Adrenal gland (tissue), 19 donors: ENCODE measurements at places on chromosomes 16 and 17. TPM values are rescaled to one million over a fixed set of nuclear protein-coding genes. Genes with fewer than 3 reads are reported as not detected.

DNA sequence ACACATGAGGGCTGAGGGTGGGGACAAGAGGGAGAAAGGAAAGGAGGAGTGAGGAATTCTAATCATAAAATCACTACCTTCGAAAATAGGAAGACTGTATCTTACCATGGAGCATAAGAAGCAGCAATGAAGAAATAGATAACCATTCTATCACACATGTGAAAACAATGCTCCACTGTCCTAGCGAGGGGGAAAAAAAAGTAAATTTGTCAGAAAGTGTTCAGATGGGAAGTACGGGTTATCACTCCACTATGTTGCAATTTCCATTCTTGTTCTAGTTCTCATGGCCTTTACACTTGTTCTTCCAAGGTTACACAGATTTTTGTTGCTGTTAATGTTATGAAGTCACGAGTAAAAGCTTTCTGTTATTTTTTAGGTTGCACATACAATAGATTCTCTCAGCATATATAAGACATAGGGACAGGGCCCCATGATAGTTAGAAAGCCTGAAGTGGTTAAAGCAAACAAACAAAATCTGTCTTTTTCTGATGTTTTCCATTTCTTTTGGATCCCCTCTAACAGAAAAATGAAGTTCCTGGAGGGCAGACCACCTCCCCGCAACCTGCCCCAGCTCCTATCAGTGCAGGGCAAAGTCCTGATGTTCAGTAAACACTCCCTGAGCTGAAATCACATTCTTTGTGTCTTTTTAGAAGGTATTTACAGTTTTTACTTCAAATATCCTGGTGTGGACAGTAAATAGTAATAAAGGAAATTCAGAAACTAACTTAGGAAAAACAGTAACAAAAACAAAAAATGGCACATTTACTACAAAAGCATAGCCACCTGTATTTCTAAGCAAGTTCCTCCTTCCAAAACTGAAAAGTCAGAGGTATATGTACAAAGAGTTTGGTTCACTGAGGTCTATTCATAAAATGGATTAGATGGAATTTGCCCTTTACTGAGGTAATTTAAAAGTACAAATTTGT is 13.7 kb downstream of the MMD start:
- DNase-seq = no peak

KRTAP2-3 gene
- not detected for total RNA-seq

DNA sequence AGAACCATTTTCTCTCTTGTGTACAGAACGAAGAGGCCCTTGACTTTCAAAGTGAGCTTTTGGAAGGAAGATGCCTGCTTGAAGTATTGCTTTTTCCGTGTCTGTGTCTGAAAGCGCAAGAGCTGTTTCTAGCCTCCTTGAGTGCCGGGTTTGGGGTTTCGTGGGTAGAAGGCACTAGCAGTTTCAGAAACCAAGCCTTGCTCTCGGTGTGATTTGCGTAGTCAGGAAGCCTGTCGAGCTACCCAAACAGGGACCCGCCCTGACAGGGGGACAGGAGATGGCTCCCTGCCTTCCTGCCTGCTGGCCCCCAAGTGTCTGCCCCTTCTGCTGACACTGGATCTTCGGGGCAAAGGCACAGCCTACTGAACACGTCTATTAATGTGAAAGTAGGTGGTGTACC is 322.0 kb downstream of the MAF start:
- no peak for DNase-seq

- DNase-seq = no peak
These were observed 57.8 kb downstream of the B9D1 start for GRCh38 chr17:19304751-19305150.

DNA sequence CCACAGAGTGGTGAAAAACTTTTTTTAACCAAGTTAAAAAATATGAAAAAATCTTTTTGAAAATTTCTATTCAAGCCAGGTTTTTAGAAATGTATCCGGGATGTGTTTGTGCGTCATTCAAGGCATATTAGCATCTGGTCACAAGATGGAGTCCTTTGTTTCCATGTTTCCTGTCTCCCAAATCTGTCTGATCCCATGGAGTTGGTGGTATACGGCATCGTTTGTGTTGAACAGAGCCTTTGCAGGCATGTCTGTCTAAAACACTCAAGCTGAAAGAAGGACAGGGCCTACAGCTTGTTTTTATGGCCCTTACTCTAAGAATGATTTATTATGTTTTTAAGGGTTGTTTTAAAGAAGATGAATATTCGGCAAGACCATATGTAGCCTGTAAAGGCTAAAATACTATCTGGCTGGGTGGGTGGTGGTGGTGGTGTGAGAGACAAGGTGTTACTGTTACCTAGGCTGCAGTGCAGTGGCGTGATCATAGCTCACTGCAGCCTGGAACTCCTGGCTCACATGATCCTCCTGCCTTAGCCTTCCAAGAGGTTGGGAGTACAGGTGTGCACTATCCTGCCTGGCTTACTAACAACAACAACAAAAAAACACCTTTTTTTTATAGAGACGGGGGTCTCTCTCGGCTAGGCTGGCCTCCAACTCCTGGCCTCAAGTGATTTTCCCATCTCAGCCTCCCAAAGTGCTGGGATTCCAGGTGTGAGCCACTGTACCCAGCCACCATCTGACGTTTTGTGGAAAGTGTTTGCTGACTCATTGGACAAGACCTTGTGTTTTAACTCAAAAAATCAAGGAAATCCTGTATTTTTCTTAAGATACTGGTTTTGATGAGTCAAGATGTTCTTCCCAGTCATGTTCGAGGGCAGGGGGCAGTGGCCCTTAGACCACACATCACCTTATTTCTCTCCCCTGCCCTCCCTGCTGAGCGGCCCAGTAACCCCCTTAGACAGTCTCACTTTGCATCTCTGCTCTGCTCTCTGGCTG is 52.2 kb downstream of the NDE1 start:
- DNase-seq = no peak

GRCh38 chr17:72850410-72851118 is 241.9 kb downstream of the SLC39A11 start:
- peak; percentile 57 for DNase-seq

EPX gene
- total RNA-seq = not detected

NUBP1 gene
- total RNA-seq = 75.1 TPM

NPIPB6 gene
- 1.4 TPM for total RNA-seq

JUP gene
- 28.3 TPM for total RNA-seq

MILR1 gene
- total RNA-seq = 17.0 TPM

DNA sequence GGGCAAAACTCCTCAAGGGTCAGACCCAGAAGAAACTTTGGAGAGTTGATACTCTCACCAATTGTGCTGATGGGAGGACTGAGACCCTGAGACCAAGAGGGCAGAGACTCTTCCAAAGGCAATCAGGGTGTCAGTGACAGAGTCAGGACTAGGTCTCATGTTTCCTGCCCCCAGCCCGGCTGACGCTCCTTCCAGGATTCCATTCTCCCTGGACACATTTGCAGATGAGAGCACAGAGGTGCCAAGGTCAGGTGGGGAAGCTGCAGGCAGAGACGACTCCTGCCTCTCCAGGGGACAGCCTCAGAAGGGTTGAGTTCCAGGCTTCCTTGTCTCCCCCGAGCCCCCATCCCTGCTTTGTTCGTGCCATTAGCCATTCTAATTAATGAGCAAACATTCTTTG is 174.1 kb downstream of the WSCD1 start:
- DNase-seq = no peak

DNA sequence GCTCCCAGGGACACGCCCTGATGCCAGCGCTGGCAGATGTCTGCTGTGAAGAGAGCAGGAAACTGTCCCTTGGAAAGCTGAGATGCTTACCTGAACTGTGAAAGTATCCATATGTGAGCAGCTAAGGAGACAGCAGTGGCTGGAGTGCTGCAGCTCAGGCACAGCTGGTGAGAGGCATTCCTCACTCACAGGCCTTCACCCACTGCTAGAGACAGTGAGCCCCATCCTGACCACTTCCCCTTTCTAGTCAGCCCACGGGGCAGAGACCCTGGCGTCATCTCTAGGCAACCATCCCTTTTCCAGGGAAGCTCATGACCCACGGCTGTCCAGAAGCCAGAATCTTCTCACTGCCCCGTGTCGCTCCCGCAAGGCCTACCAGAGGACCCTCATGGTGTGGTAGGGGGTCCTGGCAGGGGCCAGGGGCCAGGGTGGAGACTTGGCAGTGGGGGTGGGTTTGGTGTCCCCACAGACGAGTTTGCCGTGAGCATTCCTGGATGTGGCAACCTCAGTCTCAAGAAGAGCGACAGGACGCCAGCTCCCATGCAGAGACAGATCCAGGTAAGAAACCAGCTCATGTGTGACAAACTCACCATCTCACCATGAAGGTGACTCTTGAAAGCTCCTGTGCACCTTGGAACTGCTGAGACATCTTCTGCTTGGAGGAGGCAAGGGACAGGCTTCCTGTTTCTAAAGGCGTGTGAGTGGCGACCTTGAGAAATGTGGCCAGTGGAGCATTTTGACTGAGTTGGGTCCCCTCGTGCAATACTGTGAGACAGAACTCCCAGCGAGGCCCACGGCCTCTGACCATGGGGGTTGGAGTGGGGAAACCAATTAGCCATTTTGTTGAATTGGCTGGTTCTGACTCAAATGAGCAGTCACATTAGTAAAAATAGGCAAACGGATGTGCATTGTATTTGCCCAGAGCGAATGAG is at the start of gene SCIMP:
SCIMP (minus strand) TSS at position 216 of the 932 bp plus-strand sequence; CDS start at position 111, 105 bp downstream.
- DNase-seq = peak; percentile 37

DNA sequence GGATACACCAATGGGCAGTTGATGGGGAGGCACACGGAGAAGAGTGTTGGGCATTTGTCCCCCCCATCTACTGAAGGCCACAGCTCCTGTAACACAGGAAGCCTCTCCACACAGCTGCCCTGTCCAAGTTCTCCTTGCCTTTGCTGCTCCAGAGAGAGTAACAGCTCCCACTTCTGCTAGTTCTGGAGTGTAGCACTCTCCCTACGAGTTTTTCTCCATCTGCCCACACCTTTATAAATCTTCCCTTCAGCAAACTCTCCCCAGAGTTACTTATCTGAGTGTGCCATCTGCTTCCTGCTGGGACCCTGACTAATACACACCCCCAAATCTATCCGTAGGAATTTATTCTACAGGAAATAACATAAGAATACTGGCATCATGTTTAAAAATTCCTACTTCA is 42.6 kb upstream of the ERN1 start:
- no peak for DNase-seq

DNA sequence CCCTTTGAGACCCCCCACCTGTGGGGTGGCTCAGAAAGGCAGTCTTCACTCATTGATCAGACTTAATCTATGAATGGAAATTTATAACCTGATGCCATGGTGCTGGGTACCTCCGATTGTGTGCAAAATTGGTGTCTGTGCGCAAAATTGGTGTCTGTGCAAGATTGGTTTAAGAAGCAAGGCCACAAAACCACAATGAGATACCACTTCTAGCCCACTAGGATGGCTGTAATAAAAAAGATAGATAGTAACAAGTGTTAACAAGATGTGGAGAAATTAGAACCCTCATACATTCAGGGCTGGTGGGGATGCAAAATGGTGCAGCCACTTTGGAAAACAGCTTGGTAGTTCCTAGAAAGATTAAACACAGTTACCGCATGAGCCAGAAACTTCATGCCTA is 13.9 kb upstream of the CSNK2A2 start:
- no peak for DNase-seq

GRCh38 chr17:28867276-28867675 is 12.5 kb downstream of the ERAL1 start:
- DNase-seq = no peak

MRM1 gene
- total RNA-seq = 12.8 TPM

DNA sequence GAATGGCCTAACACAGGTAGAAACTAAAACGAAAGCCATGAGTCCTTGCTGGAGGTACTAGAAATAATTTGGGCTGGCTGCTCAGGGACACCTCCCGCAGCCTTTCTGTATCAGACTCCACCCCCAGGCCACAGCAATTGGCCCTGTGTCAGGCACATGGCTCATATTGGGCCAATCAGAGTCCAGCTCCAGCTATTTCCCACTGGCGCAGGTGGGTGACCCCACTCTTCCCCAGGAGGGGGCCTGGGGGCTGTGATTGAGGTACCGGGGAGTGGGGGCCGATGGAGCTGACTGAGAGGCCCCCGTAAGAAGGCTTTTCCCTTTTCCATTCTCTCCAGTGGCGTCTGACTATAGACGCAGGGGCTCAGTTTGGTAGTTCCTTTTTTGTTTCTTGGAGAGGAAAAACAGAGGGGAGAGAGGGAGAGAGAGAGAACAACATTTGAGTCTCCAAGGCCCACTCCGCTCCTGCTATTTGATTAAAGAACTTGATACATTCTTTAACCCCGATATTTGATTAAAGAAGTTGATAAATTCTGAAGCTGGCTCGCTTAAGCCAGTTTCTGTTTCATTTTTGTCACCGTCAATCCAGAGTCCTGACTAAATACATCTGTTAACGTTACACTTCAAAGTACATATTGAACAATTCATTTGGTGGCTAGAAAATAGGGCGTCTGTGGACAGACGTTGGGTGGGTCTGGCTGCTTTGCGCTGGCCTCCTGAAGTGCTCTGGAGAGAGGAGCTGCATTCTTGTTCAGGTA is 26.3 kb downstream of the FOXL1 start:
- DNase-seq = no peak

PDK2 gene
- 147 TPM for total RNA-seq

CTRL gene
- total RNA-seq = not detected

MSLN gene
- total RNA-seq = 0.43 TPM

GRCh38 chr16:50644729-50645128 is 36.4 kb downstream of the SNX20 start:
- peak; percentile 59 for DNase-seq

GRCh38 chr16:50102051-50102746 is 36.4 kb downstream of the HEATR3 start:
- DNase-seq = no peak

ZNF276 gene
- 35.0 TPM for total RNA-seq

TPSG1 gene
- total RNA-seq = 0.18 TPM

CDK5R1 gene
- 3.6 TPM for total RNA-seq

CFAP119 gene
- total RNA-seq = 10.9 TPM

NEUROD2 gene
- total RNA-seq = not detected

DNA sequence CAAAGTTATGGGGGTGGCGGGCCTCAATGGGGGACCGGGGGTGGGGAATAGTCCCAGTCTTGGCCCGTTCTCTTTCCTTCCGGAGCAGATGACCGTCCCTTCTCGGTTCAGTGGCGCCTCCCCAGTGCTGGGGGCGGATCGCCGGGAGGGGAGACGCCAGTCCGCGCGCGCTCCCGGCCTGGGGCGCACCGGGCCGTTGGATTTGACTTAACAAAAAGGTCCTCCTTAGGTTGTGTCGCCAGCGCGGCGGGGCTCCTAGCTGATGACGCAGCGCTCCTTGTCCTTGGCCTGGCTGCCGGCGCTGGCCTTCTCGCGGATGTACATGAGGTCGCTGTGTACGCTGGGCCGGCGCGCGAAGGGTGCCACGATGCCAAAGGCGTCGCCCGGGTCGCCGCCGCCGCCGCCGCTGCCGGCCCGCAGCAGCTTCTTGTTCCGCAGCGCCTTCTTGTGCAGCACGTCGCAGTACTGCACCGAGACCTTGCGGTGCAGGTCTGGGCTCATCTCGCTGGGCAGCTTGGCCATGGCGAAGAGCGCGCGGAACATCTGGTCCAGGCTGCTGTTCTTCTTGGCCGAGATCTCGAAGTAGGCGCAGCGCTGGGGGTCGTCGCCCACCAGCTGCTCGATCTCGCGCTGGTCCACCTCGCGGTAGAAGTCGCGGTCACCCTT is 1.2 kb downstream of the RASD1 start:
- DNase-seq = peak; percentile 85

- no peak for DNase-seq
These were observed 452.7 kb downstream of the WWOX start for GRCh38 chr16:78552106-78552675.

- peak; percentile 73 for DNase-seq
These were observed 69.4 kb downstream of the ZDHHC7 start for GRCh38 chr16:84941921-84942320.
